ENCODE measurements at places on chromosomes 11 and 22.

GRCh38 chr11:107501713-107502112 is 44.1 kb upstream of the CWF19L2 start:
- no peak for DNase-seq

DNA sequence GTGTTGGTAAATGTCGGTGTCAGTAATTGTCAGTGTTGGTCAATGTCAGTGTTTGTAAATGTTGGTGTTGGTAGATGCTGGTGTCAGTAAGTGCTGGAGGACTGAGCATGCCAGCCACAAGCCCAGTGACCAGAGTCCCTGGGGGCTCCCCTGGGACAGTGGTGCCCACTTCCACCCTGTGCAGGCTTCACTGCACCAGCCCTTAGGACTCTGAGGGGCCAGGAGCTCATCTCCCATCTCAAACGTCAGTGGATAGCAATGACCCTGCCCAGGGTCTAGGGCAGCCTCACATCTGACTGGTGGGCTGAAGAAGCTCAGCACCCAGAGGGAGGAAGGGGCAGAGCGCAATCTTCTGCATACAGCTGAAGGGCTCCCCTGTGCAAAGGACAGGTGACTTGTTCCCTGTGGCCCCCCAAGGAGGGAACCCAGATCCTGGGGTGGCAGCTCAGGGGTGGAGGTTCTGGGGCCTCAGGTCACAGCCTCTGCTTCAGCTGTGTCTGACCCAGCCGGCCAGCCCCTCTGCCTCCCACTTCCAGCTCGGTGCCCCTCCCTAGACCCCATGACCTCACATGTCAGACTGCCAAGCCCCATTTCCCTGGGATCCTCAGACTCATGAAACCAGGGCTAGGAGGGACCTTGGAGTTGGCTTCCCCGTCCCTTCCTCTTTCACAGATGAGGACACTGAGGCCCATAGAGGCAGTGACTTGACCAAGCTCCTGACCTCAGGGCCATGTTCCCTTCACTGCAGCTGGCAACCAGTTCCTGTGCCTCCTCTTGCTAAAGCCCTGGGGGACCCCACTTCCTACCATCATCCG is 138.4 kb downstream of the CRYBB2 start:
- no peak for DNase-seq

GRCh38 chr11:95641495-95641894 is 148.1 kb downstream of the FAM76B start:
- peak; percentile 68 for DNase-seq

- no peak for DNase-seq
Observed at GRCh38 chr22:29344137-29344536, 28.6 kb upstream of the RASL10A start.

DNA sequence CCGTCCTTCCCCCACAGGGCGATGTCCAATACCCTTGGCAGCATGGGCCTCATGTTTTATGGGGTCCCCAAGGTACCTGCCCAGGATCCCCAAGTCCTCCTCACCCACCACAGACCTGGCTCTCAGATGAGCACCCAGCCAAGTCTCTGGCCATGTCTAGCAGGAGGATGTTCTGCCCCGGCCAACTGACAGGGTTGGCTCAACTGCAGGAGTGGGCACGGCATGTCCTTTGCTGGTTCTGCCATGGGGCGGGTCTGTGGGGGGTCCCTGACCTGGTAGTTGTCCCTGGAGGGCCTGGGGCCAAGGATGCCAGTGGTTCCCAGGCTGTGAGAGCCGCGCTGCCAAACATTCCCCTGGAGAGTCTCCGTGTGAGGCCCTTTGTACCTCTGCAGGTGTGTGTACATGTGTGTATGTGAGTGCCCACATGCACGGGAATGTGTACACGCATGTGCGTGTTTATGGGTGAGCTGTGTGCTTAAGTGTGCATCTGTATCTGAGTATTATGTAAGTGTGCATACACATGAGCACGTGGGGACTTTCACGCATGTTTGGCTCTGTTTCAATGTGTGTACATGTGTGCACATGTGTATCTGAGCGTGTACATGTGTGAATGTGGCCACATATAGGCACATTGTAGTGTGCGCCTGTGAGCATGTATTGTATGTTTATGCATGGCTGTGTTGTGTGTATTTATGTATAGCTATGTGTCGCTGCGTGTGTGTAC is 85.5 kb downstream of the KCNQ1 start:
- no peak for DNase-seq

GRCh38 chr11:8335683-8336082 is 72.0 kb upstream of the LMO1 start:
- no peak for DNase-seq

DNA sequence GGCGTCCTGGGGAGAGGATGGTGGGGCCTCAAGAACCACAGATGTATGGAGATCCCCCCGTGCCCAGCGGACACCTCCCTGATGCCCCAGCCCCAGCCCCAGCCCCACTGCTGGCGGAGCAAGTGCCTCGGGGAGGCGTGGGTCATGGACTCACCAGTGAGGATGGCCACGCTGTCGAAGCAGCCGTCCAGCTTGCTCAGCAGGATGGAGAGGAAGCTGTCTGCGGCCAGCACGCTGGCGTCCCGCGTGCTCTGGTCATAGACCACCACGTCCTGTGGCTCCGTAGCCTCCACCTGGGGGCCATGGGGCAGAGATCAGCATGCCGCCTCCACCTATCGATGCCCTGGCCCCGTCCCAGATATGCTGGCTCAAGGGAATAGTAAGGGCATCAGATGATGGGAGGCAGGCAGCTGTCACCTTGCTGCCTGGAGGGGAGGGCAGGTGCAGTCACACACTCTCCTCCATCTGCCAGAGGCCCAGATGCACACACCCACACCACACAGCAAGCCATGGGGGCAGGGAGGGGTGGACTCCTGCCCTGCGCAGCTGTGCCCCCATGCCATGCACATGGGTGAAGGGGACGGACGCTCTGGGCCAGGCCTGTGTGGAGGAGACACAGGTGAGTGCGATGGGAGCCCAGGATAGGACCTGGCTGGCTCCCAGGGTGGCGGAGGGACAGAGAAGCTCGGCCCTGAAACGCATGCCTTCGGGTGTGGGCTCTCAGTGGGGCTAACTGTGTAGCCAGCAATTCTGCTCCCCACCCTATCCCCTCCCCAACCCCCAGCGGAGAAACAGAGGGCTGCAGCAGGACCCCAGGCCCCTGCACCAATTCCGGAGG is 8.2 kb downstream of the DUSP8 start:
- DNase-seq: no peak

- DNase-seq: no peak
Observed at GRCh38 chr11:1253103-1253485, 30.2 kb downstream of the MUC5B start.

DNA sequence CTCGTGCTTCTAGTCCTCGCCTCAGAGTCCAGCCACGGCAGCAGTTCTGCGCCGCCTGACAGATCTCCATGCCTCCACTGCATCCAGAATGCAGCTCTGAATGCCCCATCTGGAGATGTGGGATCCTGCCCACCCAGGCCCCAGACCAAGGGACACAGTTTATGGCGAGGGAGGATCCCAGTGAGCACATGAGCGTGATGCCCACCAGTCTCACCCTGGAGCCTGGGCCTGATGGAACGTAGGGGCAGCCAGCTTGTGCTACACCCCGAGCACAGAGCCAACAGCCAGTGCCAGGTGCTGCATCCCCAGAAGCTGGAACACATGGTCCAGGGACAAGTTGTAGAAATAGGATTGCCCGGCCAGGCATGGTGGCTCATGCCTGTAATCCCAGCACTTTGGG is 10.4 kb downstream of the IGLL1 start:
- DNase-seq: no peak

DNA sequence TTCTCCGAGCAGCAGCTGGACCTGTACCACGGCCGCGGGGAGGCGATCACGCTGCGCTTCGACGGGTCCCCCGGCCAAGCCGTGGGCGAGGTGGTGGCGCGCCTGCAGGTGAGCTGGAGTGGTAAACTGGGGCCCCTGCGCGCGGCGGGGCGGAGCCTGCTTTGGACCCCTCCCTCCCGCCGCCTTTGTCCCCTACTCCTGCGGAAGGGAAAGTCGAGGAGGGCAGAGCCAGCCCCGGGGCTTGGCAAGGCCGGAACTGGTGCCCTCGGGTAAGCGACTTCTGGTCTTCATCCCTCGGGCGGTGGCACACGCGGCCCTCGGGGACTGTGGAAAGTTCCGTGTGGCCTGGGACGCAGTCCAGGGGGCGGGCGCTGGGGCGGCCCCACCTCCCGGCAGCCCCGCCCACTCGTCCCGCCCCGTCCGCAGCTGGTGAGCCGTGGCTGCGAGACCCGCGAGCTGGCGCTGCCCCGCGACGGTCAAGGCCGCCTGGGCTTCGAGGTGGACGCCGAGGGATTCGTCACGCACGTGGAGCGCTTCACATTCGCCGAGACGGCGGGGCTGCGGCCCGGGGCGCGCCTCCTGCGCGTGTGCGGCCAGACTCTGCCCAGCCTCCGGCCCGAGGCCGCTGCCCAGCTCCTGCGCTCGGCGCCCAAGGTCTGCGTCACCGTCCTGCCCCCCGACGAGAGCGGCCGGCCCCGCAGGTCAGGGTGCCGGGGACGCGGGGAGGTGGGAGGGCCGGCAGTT is 9.2 kb downstream of the SIPA1 start:
- DNase-seq: no peak

GRCh38 chr11:19842505-19842904 is 129.9 kb downstream of the NAV2 start:
- no peak for DNase-seq

- DNase-seq: no peak
Observed at GRCh38 chr11:62880231-62880802, 379 bp upstream of the SLC3A2 start.

DNA sequence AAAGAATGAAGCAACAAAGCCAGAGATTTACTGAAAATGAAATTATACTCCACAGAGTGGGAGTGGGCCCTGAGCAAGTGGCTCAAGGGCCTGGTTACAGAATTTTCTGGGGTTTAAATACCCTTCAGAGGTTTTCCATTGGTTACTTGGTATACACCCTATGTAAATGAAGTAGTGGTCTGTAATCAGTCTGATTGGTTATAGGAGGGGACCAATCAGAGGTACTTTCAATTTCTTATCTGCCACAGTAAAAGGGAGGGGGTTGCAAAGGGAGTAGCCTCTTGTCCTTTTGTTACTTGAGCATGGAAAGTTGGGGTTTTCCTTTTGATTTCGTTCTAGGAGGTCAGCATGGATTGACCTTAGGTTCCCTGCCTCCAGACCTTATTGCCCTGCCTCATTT is 63.5 kb downstream of the ATM start:
- DNase-seq: no peak

GRCh38 chr11:65780770-65781151 is at the start of gene AP5B1:
TSS of gene AP5B1 (minus strand) at chr11:65780976. CDS start at chr11:65780591, 385 bp downstream.
- DNase-seq: peak; percentile 51

- no peak for DNase-seq
Observed at GRCh38 chr11:119469506-119469905, 46.5 kb upstream of the THY1 start.

Measured in activated CD4-positive, alpha-beta T cell treated with anti-CD3 and anti-CD28 coated beads, Interleukin-2, Interleukin-4, amounts not matched to agents 100 ng/mL and 50 ng/mL, durations not matched to agents 16 hours and 8 hours (primary cell).